Activated CD8-positive, alpha-beta memory T cell treated with anti-CD3 and anti-CD28 coated beads for 4 hours (primary cell): ENCODE measurements at places on chromosomes 5 and 9.

DNA sequence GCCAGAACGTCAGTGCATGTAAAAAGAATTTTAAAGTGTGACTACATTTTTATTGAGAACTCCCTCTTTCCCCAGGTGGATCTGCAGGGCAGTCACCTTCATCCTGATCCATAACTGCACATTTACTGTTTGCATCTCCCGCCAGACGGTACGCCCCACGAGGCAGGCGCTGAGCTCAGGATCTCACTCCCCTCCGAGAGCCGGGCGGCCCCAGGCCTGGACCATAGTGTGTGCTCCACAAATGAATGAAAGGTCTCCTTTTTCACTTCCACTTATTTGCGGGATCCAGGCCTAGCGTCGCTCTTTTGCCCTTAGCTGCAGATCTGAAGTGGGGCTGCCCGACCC is 378 bp downstream of the DROSHA start:
- DNase-seq = no peak

DNA sequence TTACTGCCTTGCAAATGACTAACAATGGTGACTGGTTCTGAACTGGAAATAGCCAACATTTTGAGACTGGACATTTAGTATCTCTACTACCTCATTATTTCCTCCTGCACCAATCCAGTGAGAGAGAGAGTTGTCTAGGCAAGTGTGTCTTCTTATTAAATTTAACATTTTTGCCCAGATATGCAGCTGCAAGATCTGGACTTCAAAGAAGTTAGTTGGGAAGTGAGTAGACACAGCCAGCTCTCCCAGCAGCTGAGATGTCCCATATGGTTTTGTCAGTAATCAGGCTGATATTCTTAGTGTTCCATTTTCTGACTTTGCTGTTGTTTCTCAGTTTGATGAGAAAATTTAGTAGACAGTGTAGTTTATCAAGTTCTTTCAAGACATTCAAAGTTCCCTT is 1778.8 kb upstream of the CDH6 start:
- DNase-seq = no peak

- DNase-seq = no peak
Observed at GRCh38 chr5:175344331-175345195, 99.4 kb downstream of the DRD1 start.

DNA sequence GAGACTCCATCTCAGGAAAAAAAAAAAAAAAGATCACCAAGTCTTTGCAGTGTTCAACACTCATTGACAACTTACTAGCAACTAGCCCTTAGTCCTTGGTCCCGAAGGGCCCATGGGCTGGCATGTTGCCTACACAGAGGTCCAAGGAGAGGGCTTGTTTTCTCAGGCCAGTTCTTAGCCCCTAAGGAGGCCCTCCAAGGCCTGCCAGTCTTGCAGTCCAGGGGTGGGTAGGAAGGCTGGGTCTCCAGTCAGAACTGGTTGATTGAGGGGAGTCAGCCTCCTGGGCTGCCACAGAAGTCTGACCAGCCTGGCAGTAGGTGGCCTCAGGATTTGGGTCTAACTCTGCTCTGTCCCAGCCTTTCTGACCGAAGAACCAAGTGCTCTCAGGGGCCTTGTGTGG is 32.7 kb downstream of the IER5L start:
- no peak for DNase-seq

DNA sequence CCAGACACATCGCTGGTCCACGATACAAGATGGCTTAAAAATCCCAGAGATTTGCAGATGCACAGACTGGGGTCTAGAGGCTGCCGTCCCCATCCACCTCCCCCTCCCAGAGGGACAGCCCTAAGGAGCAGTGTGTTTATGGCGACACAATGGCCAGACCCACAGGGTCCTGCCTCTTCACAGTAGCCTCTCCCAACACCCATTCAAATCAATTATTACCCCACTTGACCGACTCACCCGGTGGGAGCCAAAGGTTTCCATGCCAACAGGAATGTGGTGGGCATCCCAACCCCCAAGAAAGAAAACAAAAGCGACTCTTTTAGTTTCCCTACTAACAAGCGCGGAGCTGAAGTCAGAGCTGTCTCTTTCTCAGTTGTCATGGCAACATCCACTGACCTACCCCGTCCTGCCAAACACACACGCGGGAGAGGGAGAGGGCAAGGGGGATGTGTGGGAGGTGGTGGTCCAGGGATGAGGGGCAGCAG is 209.0 kb downstream of the TTLL11 start:
- no peak for DNase-seq

GRCh38 chr5:4082966-4083564 is 487.4 kb downstream of the IRX1 start:
- DNase-seq = no peak

- no peak for DNase-seq
Observed at GRCh38 chr9:133563291-133563796, 28.8 kb downstream of the ADAMTSL2 start.

GRCh38 chr9:105286098-105286497 is 41.6 kb downstream of the SLC44A1 start:
- no peak for DNase-seq

DNA sequence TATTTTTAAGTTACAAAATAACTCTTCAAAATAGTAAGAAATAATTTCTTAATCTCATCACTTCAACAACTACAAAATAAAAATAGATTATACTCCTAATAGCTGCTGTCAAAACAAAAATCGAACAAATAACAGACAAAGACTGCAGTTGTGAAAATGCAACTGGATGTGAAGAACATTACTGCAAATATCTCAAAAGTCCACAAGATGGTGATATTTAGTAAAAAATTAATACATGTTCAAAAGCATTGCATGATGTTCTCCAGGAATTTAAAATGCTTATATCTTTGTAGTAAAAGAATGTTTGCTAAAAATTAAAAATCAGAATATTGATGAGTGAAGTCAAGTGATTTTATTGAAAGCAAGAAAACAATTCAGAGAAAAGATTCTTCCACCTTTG is 66.2 kb downstream of the MPDZ start:
- no peak for DNase-seq

- no peak for DNase-seq
Observed at GRCh38 chr9:23153058-23153457, 673.0 kb downstream of the ELAVL2 start.

GRCh38 chr5:146425023-146425422 is 22.1 kb upstream of the TCERG1 start:
- no peak for DNase-seq

DNA sequence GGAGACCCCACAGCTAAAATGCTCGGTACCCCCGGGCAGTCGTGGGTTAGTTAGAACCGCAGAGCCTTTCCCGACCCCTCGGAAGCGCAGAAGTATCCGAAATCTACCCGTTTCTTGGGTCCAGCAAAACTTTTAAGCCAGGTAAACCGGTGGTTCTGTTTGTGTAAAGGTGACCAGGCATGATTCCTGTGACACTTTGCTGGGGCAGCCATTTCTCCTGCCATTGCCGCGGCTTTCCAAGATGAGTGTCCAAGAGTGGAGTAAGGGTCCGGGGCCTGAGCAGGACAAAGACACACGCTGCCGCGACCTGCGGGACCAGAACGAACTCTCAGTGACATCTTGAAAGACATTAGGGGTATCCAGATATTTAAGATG is 655 bp downstream of the MARVELD2 start:
- DNase-seq = no peak

DNA sequence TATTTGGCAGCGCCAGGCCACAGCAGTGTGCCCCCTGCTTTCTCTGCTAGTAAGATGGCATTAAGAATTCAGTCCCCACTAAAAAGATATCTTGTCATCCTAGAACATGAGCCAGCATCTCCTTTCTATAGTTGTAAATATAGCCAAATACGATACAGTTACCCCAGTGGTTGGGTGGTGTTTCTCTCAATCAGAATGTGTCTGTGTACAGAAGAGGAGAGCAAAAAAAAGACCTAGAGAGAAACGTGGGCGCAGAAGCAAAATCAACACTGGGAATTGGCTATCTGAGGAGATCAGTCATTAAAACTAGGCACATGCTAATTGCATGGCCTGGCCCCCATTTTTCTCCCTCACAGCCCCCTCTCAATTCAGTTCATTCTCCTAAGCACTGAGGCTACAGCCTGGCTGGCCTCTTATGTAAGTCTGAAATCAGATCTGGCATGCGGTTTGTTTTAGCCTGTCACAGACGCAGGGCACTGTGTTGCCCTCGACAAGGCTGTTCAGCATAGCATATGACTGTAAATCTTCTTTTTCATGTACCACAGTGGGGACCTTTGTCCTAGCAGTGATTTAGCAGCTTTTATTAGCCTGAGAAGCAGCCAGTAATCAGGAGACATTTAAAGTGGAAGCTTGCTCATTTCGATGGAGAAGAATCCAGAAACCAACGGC is 57.8 kb downstream of the RORB start:
- DNase-seq = no peak

GRCh38 chr5:19837536-19838174 is 150.3 kb downstream of the CDH18 start:
- DNase-seq = no peak

DNA sequence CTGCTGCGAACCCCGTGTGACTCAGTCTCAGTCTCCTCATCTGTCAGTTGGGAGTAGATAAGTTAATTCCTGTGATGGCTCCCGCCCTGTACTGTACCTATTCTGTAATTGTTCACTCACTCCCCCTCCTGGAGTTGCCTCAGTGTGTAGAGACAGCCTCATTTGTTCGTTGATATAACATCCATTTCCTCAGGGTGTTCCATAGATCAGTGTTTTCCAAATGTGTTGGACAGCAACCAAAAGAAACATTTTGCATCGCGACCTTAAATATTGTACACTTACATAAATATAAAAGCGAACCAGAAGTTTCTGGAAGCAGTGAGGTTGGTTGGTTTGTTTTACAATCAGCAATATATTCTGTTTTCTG is 698 bp downstream of the NFX1 start:
- no peak for DNase-seq

GRCh38 chr5:97418462-97418861 is 235.4 kb upstream of the RIOK2 start:
- DNase-seq = no peak
